ENCODE measurements at places on chromosomes 6 and 20.

GRCh38 chr6:83378621-83379388, 52.0 kb downstream of the ME1 start:
- DNase-seq: no peak

GRCh38 chr6:79079561-79080041, 1.5 kb upstream of the PHIP start:
- DNase-seq: peak; percentile 73

GRCh38 chr6:106591111-106591825, 38.0 kb downstream of the RTN4IP1 start:
- no peak for DNase-seq

- no peak for DNase-seq
Measured at GRCh38 chr20:43537921-43538877, 20.6 kb upstream of the SGK2 start.

DNA sequence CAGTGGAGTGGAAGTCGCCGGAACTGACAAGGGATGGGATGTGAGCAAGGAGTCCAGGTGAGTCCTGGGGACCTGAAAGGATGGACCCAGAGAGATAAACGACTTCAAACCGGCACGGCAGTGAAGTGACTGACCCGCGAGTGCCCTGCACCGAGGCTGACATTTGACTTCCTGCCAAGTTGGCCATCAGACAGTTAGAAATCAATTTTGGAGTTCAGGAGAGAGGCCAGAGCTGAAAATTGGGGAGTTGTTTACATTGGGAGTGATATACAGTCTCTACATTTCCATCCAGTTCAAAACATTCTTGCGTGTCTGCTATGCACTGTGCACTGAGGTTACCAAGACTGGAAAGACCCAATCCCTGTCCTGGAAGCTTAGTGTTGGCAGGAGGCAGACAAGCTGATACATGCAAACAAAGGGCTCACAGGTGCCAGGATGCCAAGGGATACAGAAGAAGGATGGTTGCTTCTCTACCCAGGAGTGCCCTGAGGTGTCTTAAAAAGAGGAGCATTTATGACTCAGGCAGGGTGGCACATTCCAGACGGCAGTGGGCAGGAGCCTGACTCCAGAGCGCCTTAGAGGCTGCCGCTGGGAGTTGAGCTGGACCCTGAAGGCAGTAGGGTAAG, 186.6 kb downstream of the MTHFD1L start:
- DNase-seq: no peak

- no peak for DNase-seq
Measured at GRCh38 chr6:128311944-128312570, 208.3 kb downstream of the PTPRK start.

All from DMS79 treated with DMSO at 0.1 percent for 48 hours (cell line).